ENCODE measurements at places on chromosomes 6 and 20. TPM values are rescaled to one million over a fixed set of nuclear protein-coding genes. Genes with fewer than 3 reads are reported as not detected.

GRCh38 chr6:124400261-124400999 is 561.8 kb upstream of the RNF217 start:
- no peak for DNase-seq

WFDC10B gene
- not detected for total RNA-seq

DNA sequence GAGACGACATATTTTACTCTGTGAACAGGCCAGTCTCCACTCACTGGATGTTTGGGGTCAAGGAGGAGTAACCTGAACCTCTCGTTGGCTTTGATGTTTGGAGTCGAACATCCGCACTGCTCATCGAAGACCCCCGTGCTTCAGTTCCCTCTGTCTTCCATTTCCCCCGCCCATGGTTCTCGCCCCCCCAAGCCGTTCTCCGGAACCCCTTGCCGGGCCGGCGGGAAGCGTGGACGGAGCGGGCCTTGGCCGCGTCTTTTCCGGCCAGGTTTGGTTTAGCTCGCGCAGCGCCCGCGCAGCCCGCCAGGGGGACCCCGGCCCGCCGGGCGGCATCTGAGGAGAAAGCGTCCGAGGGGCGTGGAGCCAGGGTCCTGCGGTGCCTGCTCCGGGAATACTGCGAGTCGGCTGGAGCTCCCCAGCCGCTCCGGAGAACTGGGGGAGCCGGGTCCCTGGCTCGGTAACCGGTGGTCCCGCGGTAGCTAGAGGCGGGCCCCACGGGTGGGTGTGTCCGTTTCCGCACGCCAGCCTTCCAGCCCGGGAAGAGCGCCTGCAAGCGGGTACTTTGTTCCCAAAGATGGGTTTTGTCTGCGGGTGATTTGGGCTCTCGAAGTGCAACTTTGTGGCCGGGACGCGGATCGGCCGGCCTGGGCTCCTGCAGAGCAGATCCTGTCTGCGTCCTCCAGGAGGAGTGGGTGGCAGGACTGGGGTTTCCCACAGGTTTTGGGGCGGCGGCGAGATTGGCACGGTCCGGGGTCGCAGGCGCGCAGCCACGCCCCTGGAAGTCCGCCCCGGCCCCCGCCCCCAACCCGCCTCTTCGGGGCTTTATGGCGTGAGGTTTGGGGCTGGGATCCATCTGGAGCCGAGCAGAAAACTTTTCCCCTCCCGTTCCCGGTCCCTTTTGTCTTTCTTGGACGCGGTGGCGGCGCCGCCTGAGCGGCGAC is at the start of gene TMEM200A:
TSS of gene TMEM200A (plus strand) at position 852 of the 941 bp plus-strand sequence. CDS start 74,406 bp downstream, outside the sequence.
- peak; percentile 83 for DNase-seq

- DNase-seq = no peak
Observed at GRCh38 chr6:164252948-164253347, 838.4 kb downstream of the QKI start.

DNA sequence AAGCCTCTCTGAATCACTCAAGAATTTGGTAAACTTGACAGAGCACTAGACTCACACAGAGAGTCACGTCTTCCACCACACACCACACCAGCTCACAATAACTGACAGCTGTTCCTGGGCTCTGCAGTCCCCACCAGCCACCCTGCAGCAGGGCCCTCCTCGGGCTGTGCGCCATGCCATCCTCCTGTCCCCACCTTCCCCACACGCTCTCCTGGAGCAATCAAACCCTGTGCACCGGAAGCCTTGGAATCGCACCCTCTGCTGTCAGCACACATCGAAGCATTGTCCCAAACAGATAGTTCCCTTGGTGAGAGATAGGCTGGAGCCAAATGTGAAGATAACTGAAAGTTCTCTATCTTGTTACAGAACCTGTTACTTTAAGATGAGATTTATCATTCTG is 191.0 kb downstream of the TBXT start:
- DNase-seq = no peak

All from spleen (tissue), 13 donors.